ENCODE measurements at places on chromosomes 7 and 10. TPM values are rescaled to one million over a fixed set of nuclear protein-coding genes. Genes with fewer than 3 reads are reported as not detected.

The ATOH7 gene
- not detected for total RNA-seq

The OR6B1 gene
- total RNA-seq, result not detected

The VPS37D gene
- total RNA-seq, result 0.26 TPM

The TRPV6 gene
- not detected for total RNA-seq

The CYP3A4 gene
- not detected for total RNA-seq

- DNase-seq, result no peak
- H3K27me3 ChIP-seq, result no peaks in the 10 kb centered on the region
- no peaks in the 10 kb centered on the region for H3K4me1 ChIP-seq
- no peak overlapping the region for H3K27ac ChIP-seq
- H3K4me3 ChIP-seq, result no peak overlapping the region
- H3K36me3 ChIP-seq, result no peaks in the 10 kb centered on the region
Observed at GRCh38 chr7:49001610-49002033, 77.3 kb downstream of the CDC14C start.

DNA sequence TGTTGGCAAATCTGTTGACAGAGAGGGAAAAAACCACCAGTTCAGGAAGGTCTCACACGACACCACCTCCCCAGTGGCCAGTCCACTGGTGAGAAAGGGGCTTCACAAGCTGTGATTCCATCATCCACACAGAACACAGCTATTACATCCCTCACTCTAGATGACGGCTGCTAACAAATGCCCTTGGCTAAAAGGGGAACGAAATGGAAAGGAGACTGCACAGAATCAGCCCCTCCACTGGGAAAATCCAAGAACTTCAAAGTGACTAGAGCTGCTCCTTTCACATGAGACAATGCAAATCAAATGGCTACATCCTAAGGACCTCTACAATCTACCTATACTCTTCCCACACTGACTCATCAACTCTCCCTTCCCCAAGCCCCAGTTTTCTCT lies 5.6 kb downstream of the PARP12 start:
- H3K27ac ChIP-seq, result no peak overlapping the region
- peaks cover 18% of the 10 kb centered on the region for H3K36me3 ChIP-seq
- peaks cover 59% of the 10 kb centered on the region for H3K4me1 ChIP-seq
- H3K27me3 ChIP-seq, result no peaks in the 10 kb centered on the region

DNA sequence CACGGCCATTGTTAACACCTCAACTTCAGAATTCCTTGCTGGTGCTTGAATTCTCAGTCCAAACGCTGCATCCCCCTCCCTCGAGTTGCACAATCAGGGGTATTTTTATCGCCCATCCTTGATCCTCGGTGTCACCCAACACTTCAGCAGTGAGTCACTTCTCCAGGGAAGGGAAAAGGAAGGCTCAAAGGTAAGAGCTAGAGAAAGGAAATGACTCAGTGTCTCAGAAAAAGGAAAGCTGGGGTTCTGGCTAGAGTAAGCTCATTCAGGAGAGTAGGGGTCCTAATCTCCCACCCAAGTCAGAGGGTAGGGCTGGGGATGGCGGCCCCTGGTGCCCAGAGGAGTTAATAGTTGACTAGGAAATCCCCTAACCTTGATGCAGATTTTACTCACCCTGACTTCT lies 39.8 kb upstream of the TRIM8 start:
- no peaks in the 10 kb centered on the region for H3K27me3 ChIP-seq
- peaks cover 3% of the 10 kb centered on the region for H3K36me3 ChIP-seq
- peaks cover 19% of the 10 kb centered on the region for H3K4me1 ChIP-seq

- H3K27ac ChIP-seq, result no peak overlapping the region
- peak; percentile 27 for DNase-seq
- no peak overlapping the region for H3K4me3 ChIP-seq
- H3K36me3 ChIP-seq, result peaks cover 5% of the 10 kb centered on the region
- H3K4me1 ChIP-seq, result peaks cover 10% of the 10 kb centered on the region
Observed at GRCh38 chr7:4659551-4660286, 22.4 kb upstream of the FOXK1 start.

DNA sequence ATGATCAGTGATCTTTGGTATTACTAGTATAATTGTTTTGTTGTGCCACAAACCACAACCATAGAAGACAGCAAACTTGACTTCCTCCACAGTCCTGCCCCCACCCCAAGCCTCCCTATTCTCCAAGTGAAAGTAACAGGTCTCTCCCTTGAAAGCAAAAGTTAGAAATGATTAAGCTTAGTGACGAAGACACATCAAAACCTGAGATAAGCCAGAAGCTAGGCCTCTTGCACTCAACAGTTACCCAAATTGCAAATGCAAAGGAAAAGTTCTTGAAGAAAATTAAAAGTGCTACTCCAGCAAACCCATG lies 7.5 kb downstream of the SAR1A start:
- DNase-seq, result peak; percentile 82
- peaks cover 47% of the 10 kb centered on the region for H3K36me3 ChIP-seq
- H3K27ac ChIP-seq, result peak overlapping the region; percentile 93
- peak overlapping the region; percentile 40 for H3K4me3 ChIP-seq

DNA sequence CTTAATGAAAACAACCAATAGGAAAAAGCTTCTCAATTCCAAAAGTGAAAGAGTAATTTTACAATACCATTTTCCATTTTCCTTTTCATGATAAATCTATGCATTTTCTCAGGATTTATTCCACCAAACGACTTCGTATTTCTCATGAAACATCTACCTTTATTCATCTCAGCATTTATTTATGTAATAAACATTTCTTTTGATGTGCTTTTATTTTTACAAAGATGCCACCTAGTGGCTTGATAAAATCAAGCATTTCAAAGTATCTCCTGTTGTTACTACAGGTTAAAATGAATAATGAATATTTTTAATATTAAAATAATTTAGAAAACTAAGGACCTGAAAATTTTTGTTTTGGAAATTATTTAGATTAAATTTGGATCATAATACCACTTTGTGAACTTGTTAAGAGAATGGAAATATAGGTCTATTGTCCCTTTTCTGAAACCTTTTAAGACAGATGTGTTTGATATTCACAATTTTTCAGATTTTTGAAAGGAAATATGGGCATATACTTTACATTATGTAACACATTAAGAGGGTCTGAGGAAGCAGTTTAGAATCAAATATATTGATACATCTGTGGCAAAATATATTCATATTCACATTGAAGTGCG lies 2.7 kb upstream of the IQUB start:
- H3K27ac ChIP-seq, result no peak overlapping the region
- H3K36me3 ChIP-seq, result peaks cover 6% of the 10 kb centered on the region
- peaks cover 12% of the 10 kb centered on the region for H3K27me3 ChIP-seq
- peaks cover 29% of the 10 kb centered on the region for H3K4me1 ChIP-seq
- no peak overlapping the region for H3K4me3 ChIP-seq

- H3K4me1 ChIP-seq, result no peaks in the 10 kb centered on the region
- H3K27ac ChIP-seq, result no peak overlapping the region
- H3K36me3 ChIP-seq, result no peaks in the 10 kb centered on the region
- H3K27me3 ChIP-seq, result no peaks in the 10 kb centered on the region
- no peak for DNase-seq
Observed at GRCh38 chr10:77506517-77507200, 130.9 kb downstream of the KCNMA1 start.

DNA sequence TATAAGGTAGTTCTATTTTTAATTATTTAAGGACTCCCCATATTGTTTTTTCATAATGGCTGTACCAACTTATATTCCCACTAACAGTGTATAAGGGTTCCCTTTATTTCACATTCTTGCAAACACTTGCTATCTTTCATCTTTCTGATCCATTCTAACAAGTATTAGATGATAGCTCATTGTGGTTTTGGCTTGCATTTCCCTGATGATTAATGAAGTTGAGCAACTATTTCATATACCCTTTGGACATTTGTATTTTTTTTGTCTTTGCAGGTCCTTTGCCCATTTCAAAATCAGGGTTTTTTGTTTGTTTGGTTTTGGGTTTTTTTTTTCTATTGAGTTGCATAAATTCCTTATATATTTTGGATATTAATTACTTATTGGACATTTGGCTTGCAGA lies 107.2 kb downstream of the EPC1 start:
- H3K36me3 ChIP-seq, result no peaks in the 10 kb centered on the region
- peaks cover 2% of the 10 kb centered on the region for H3K27me3 ChIP-seq
- no peak overlapping the region for H3K4me3 ChIP-seq

DNA sequence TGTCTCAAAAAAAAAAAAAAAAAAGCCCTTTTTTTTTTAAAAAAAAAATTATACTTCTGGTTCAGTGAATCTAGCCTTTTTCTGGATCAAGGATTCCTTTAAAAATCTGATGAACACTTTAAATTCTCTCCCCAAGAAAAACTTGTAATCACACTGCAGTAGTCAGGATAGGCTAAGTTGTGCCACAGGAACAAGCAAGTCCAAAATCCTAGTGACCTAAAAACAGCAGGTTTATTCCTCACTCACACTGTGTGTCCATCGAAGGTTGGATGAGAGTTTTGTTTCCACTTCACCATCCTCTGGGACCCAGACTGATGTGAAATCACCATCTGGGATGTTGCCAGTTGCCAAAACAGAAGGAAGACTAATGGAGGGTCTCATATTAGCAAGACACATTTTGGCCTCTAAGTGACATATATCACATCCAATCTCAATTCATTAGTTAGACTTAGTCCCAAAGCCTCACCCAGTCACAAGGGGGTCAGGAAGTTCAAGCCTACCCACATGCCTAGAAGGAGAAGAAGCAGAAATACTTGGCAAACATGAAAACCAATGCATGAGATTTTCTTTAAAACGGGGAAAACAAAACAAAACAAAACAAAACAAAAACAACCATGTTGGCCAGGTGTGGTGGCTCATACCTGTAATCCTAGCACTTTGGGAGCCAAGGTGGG lies 32.7 kb downstream of the CYP17A1 start:
- peaks cover 26% of the 10 kb centered on the region for H3K36me3 ChIP-seq
- H3K27me3 ChIP-seq, result no peaks in the 10 kb centered on the region
- H3K27ac ChIP-seq, result peak overlapping the region; percentile 78
- DNase-seq, result no peak
- peaks cover 32% of the 10 kb centered on the region for H3K4me1 ChIP-seq

GRCh38 chr7:154862153-154862791 lies 140.7 kb downstream of the PAXIP1 start:
- peaks cover 9% of the 10 kb centered on the region for H3K27me3 ChIP-seq
- no peak for DNase-seq
- no peak overlapping the region for H3K4me3 ChIP-seq
- H3K27ac ChIP-seq, result no peak overlapping the region

GRCh38 chr7:151018421-151019129 lies 5.7 kb downstream of the ATG9B start:
- H3K36me3 ChIP-seq, result no peaks in the 10 kb centered on the region
- peaks cover 43% of the 10 kb centered on the region for H3K4me1 ChIP-seq
- peak overlapping the region; percentile 63 for H3K4me3 ChIP-seq
- no peak overlapping the region for H3K27ac ChIP-seq
- peak; percentile 48 for DNase-seq

DNA sequence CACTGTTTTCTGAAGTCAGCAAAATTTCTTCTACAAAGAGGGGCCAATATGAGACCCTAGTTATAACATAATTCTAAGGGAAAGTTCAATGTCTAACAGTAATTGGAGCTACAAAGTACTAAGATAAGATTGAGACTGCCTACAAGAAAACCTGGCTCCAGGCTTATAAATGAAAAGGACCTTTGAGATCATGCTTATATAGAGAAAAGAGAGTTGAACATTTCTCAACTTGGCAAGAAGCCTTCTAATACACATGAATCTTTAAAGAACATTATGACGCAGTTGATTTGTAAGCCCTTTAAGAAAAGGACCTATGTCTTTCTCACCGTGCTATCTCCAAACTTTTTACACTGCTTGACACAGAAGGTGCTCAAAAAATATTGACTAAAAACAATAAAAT lies 87.9 kb downstream of the TPK1 start:
- no peaks in the 10 kb centered on the region for H3K27me3 ChIP-seq
- DNase-seq, result no peak
- H3K27ac ChIP-seq, result no peak overlapping the region
- peaks cover 1% of the 10 kb centered on the region for H3K36me3 ChIP-seq
- H3K4me3 ChIP-seq, result no peak overlapping the region
- no peaks in the 10 kb centered on the region for H3K4me1 ChIP-seq

GRCh38 chr7:141511676-141512396 lies 39.4 kb upstream of the AGK start:
- H3K36me3 ChIP-seq, result no peaks in the 10 kb centered on the region
- peaks cover 58% of the 10 kb centered on the region for H3K27me3 ChIP-seq
- H3K4me1 ChIP-seq, result peaks cover 21% of the 10 kb centered on the region
